Kidney glomerular epithelial cell (primary cell): ENCODE measurements at places on chromosomes 16 and 17.

GRCh38 chr16:54120846-54121480, 165.6 kb downstream of the IRX3 start:
- no peak for DNase-seq

- DNase-seq, result no peak
Observed at GRCh38 chr16:87570938-87571867, 31.1 kb upstream of the JPH3 start.

DNA sequence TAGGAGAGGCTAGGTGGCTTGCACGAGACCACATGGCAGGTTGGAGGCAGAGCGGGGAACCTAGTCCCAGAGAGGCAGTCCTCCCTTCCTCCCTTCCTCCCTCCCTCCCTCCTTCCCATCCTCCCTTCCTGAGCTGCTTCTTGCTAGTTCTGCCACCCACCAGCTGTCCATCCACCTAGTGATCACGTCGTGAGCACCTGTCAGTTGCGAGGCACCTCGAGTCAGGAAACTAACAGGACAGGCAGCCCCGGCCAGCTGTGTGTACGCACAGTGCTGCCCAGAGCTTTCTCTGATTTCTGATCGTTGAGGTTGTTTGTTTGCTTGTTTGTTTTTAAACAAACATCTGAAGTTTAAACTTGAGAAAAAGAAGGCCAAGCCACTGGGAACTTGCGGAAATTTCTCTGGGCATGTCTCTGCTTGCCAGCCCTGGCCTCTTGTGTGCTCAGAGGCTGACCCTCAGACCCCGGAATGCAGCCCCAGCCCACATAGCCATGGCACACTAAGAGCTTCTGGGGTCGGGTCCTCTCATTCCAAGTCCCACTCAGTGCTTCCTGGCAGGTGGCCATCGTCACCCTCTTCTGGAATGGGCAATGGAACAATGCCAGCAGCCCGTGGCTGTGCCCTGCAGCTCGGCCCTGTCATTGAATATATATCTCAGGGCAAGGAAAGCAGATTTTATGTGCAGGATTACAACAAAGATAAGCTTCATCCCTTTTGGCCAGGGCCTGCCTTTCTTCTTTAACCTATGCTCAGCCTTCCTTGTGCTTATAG, 174.0 kb downstream of the KATNIP start:
- DNase-seq, result no peak

GRCh38 chr16:10995565-10995964, 51.2 kb downstream of the CLEC16A start:
- DNase-seq, result no peak

GRCh38 chr16:70638814-70639792, 7.3 kb upstream of the IL34 start:
- no peak for DNase-seq

GRCh38 chr16:89893642-89894548, 20.5 kb downstream of the TCF25 start:
- no peak for DNase-seq

- DNase-seq, result peak; percentile 0
Observed at GRCh38 chr17:43118679-43119615, 6.2 kb downstream of the BRCA1 start.

GRCh38 chr17:50613007-50613992, 21.4 kb upstream of the ABCC3 start:
- DNase-seq, result peak; percentile 6

DNA sequence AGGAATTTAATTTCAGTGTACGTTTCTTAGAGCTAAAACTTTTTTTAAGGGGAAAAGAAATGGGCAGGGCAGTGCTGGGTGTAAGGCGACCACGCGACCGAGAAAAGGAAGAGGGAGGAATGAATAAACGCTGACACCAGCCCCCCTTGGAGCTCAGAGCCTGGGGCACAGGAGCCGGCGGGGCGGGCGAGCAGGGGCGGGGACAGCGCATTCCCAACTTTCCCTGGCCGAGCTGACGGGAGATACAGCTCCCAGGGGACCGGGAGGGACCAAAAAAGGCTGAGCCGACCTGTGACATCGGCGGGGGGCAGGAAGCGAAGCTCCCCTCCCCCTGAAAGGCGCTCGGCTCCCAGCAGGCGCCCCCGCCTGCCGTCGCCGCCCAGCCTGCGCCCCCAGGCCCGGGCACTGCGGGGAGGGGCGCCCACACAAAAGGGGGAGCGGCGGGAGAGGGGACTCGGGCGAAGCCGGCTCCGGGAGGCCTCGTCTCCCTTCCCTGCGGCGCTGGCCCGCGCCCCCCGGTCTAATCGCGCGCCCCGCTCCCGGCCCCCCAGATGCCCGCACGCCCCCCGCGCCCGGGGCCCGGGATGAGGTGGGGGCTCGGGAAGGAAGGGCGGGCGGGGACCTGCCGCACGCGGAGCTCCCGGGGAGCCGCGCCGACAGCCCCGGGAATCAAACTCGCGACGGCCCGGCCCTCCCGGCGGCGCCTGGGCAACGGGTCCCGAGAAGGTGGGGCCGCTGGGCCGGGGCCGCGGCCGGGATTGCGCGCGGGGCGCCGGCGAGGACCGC, 622 bp downstream of the CUEDC1 start:
- peak; percentile 40 for DNase-seq

GRCh38 chr17:8695241-8695640, 49.4 kb downstream of the CCDC42 start:
- no peak for DNase-seq

DNA sequence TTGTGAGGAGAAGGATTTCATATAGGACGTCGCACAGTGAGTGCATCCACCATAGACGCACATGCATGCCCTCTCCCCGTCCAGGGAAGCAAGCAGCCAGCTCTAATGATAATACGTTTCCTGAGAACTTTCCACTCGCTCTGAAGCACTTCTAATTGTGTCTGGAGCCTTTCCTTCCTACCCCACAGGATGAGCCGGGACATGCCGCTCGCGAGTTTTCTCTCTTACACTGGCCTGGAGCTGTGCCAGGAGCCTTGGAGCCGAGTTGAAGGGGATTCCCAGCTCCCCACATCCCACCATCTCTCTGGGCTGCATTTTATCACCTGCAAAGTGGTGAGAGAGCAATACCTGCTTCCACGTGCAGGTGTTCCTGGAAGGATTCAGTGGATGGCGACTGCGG, 368.1 kb downstream of the C16orf95 start:
- DNase-seq, result no peak

DNA sequence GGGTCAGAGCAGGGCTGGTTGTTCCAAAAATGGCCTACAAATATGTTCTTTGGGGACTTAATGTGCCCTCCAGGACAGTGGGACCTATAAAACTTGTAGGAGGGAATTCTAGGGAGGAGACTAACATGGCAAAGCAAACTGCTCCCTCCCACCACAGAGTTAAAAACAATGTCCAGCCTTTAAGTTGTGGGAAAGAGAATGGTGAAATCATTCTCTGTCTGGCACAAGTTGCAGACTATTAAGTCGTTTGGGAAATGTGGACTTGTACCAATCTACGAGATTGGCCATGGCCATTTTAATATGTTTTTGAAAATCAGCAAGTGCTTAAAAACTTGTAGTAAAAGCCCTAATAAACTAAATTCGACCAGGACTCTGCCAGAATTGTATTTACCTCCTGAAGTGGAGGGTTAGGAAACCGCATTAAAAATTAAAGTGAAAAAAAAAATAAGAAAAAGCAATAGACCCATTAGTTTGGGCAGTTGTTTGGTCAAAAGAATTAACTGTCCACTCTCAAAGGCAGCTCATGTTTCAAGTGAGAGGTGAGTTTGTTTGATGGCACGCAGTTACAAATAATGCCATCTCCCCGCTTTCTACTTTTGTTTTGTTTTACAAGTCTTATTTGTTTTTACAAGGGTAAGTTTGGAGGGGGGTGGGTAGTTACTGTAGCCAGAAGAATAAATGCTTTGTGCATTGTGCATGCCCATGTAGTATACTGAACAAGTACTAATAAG, 32.4 kb downstream of the ANKFN1 start:
- no peak for DNase-seq

DNA sequence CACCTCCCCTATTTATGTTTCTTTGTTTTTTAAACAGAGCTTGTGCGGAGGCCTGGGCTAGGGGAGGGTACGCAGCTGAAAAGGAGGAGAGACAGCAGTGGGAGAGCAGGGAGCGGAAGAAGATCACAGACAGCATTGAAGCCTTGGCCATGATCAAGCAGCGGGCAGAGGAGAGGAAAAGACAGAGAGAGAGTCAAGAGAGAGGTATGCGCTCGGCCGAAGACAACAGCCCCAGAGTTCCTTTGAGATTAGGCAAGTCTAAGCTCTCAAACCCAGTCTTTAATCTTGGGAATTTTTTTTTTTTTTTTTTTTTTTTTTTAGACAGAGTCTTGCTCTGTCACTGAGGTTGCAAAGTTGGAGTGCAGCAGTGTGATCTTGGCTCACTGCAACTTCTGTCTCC, 20.6 kb downstream of the DNAAF1 start:
- DNase-seq, result no peak

GRCh38 chr16:77556201-77556873, 121.5 kb upstream of the ADAMTS18 start:
- no peak for DNase-seq

- no peak for DNase-seq
Observed at GRCh38 chr16:4891886-4892216, 44.6 kb downstream of the UBN1 start.

- DNase-seq, result no peak
Observed at GRCh38 chr17:74860229-74860871, 665 bp upstream of the GRIN2C start.

GRCh38 chr17:46795379-46795952, 23.0 kb downstream of the WNT3 start:
- DNase-seq, result no peak

DNA sequence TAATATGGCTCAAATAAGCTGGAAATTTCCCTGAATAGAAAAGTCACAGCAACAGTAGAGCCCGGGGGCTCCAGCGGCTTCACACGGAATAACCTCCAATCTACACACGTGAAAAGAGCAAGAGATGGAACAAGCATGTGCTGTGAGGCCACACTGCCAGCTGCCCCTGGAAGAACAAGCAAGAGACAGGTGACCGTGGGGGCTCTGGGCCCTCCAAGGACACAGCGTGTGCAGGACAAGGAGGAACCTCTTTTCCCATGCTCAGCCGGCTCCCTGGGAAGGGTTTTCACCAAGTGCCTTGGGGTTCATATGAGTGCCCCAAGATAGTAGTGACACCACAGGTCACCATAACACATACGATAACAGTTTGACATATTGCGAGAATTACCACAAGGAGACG, 110.2 kb upstream of the ZNF750 start:
- no peak for DNase-seq

DNA sequence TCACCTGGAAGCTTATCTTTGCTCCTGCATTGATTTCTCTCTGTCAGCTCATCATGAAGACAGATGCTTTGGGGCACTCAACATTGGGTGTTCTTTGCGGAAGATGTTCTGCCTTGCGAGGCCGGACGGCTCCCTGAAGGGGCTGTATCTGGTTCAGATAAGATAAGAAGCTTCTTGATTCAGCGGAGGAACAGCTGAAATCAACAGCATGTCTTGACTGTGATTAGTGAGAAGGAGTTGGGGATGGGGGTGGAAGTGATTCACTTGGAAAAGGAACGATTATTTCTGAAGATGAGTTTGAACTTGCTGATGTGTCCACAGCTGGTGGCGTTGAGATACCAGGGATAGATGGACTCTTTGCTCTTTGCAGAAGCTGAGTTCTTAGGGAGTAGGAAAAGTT, 126.9 kb upstream of the WSCD1 start:
- no peak for DNase-seq

DNA sequence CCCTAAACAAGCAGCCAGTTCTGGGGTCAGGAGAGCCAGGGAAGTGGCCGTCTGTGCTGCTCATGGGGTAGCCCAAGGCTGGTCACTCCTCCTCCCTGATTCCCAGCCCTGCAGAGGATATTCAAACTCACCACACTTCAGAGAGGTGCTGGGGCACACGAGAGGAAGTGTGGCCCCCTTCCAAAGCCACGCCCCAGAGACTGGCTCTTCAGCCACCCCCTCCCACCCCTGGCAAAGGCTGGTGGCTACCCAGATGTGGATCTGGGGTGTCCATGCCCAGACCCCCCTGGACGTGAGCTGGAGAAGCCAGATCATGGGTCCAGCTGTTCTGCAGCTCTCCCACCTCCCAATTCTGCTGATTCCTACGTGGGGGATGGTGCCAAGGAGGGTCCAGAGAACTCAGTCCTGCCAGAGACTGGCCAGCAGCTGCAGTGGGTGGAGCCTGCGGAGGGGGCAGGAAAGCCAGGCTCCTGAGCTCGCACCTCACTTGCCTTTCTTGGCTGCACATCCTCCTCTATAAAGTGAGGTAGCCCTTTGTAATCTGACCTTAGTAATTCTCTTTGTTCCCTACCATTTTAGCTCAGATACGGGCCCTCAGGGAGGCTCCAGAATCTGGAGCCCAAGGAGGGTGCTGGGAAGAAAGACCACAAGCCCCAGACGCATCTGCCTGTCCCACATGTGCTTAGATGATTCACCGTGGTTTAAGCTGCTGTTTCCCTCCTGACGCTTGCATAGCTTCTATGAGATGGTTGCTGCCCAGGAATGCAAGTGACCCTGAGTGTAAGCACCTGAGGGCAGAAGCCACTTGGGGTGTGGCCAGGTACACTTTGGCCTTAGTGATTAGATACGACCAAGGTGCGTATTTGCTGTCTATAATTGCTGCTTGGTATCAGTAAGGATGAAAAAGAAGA, 15.3 kb downstream of the SDK2 start:
- no peak for DNase-seq

DNA sequence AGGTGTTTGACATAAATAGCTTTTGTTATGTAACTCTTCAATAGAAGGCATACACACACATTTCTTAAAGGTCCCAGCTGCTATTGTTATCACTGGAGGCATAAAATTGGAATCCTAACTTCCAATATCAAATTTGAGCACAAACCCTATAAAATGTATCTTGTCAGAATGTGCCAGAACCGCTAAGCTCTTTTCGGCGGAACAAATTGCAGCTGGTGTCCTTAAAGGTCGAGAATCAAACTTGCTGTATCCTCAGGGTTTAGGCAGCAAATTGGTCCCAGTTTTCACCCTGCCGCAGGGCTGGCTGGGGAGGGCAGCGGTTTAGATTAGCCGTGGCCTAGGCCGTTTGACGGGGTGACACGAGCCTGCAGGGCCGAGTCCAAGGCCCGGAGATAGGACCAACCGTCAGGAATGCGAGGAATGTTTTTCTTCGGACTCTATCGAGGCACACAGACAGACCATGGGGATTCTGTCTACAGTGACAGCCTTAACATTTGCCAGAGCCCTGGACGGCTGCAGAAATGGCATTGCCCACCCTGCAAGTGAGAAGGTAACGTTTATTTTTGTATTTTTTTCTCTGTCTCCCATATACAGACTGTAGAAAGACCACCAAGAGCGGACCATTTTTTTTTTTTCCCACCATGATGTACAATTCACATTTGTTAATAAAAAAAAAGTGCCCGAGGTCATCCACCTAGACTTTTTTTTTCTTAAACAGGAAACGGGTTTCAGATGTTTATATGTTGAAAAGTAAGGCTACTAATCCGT, 297.1 kb downstream of the IRF8 start:
- DNase-seq, result no peak

DNA sequence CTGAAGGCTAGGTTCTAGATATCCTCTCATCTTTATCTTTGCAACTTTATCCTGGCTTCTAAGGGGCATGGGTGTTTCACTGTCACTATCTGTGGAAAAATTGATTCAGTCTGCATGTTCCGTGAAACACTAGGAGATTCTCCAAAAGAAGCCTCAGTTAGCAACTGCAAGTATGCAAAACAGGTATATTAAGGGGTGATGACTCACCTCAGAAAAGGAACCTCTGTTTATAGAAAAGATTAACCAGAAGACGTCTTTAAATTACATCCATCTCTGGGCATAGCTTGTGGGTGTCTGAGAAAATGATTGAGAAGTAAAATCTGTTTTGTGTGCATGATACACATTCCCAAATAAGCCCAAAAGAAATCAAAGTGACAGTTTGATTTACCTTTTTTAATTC, 353.8 kb upstream of the HSBP1 start:
- DNase-seq, result no peak

- no peak for DNase-seq
Observed at GRCh38 chr16:12078405-12079280, 102.1 kb downstream of the SNX29 start.
